PC-9 (cell line): ENCODE measurements at places on chromosomes 11 and 22. TPM values are rescaled to one million over a fixed set of nuclear protein-coding genes. Genes with fewer than 3 reads are reported as not detected.

- DNase-seq, result no peak
- no peaks in the 10 kb centered on the region for H3K4me1 ChIP-seq
- H3K4me3 ChIP-seq, result no peak overlapping the region
- no peaks in the 10 kb centered on the region for H3K36me3 ChIP-seq
- H3K27ac ChIP-seq, result no peak overlapping the region
Measured at GRCh38 chr11:13679768-13680167, 11.3 kb downstream of the FAR1 start.

DNA sequence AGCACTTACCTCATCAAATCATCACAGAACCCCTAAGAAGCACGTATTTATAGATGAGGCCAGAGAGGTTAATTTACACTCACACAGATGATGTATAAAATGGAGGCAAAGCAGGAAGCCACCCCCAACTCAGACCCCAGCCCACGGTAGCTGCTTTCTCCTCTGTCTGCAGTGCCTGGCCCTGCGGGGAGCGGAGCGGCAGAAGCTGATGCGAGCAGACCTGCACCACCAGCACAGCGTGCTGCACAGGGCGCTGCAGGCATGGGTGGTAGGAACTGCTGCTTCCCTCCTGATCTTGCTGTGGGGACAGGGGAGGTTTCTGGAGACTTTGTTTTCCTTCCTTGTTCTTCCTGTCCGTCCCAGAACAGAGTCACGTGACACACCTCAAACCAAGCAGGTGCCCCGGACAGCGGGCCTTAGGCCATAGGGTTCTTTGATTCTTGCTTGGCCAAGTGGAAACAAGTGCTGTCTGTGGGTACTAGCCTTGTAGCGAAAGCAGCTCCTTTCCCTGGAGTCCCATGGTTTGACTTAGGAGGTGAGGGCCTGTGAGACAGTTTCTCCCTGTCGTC is 57.8 kb downstream of the PISD start:
- H3K36me3 ChIP-seq, result no peaks in the 10 kb centered on the region
- peaks cover 19% of the 10 kb centered on the region for H3K4me1 ChIP-seq
- no peak overlapping the region for H3K4me3 ChIP-seq
- no peaks in the 10 kb centered on the region for H3K27me3 ChIP-seq
- H3K27ac ChIP-seq, result no peak overlapping the region
- no peak for DNase-seq

C11orf42 gene
- not detected in 2 replicates for total RNA-seq

RFPL3 gene
- total RNA-seq, result not detected in 2 replicates
